Prostate gland (tissue), 2 donors: ENCODE measurements at places on chromosomes 12 and 14.

DNA sequence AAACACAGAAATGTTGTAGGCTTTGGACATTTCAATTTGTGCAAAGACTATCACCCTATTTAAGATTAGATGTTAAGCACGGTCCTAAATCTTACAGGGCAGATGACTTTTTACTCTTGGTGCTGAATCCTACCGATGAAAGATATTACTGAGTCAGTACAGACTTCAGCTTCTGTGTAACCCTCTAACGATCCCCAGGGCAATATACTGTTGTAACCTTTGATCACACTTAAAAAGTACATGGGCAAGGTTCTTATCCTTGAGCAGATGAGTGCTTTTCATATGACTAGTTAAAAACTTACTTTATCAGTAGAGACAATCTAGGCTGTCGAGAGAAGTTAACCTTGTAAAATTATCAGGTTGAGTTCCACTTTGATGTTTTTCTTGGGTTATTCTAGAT is 22.5 kb downstream of the PDE3A start:
- H3K4me3 ChIP-seq: no peak overlapping the region
- H3K4me1 ChIP-seq: no peaks in the 10 kb centered on the region
- H3K36me3 ChIP-seq: no peaks in the 10 kb centered on the region
- no peak overlapping the region for H3K27ac ChIP-seq
- no peak for DNase-seq

DNA sequence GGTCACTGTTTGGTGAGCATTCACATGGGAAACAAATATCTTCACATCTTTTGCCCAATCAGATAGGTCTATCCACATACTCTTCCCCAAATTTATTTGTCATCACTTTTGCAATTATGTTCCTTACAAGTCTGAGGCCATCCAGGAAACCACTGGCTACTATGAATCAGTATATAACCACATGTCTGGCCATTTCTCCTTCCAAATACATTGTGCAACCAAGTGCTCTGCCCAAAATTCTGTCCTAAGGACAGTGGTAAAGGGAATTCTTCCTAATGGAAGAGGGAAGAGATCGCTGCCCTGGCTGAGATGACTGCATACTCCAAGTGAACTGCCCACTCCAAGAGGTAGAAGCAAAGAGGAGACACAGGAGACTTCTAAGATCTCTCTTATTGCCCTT is 148.9 kb upstream of the MAX start:
- H3K27me3 ChIP-seq: no peaks in the 10 kb centered on the region
- DNase-seq: no peak
- no peak overlapping the region for H3K27ac ChIP-seq
- no peak overlapping the region for H3K4me3 ChIP-seq
- no peaks in the 10 kb centered on the region for H3K4me1 ChIP-seq

GRCh38 chr14:37124614-37125013 is 47.8 kb downstream of the SLC25A21 start:
- no peak overlapping the region for H3K27ac ChIP-seq
- DNase-seq: no peak
- H3K4me3 ChIP-seq: no peak overlapping the region
- H3K4me1 ChIP-seq: no peaks in the 10 kb centered on the region

- H3K4me3 ChIP-seq: no peak overlapping the region
- no peak for DNase-seq
- H3K36me3 ChIP-seq: no peaks in the 10 kb centered on the region
- no peaks in the 10 kb centered on the region for H3K4me1 ChIP-seq
- no peak overlapping the region for H3K27ac ChIP-seq
- peaks cover 2% of the 10 kb centered on the region for H3K27me3 ChIP-seq
These were observed 20.5 kb upstream of the FBRSL1 start for GRCh38 chr12:132469423-132469822.

GRCh38 chr14:77324289-77324688 is 3.5 kb downstream of the GSTZ1 start:
- no peak for DNase-seq
- H3K27ac ChIP-seq: no peak overlapping the region
- H3K4me3 ChIP-seq: no peak overlapping the region
- no peaks in the 10 kb centered on the region for H3K36me3 ChIP-seq
- H3K27me3 ChIP-seq: no peaks in the 10 kb centered on the region

DNA sequence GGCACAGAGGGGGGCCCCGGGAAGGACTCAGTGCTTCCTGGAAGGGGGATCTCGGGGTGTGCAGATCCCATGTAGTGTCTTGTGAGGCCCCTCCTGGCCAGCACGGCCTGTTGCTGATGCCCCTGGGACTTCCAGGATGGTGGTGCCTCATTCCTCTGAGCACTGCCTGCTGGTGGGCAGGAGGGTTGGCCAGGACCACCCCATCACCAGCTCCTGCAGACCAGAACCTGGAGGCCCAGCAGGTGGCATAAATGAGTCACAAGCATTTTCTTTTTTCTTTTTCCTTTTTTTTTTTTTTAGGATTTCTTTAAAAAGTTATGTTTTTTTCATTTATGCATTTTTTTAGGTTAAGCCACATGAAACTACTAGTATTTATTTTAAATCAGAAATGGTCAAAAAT is 8.0 kb downstream of the MMP17 start:
- H3K4me3 ChIP-seq: no peak overlapping the region
- no peak overlapping the region for H3K27ac ChIP-seq
- no peaks in the 10 kb centered on the region for H3K36me3 ChIP-seq

DNA sequence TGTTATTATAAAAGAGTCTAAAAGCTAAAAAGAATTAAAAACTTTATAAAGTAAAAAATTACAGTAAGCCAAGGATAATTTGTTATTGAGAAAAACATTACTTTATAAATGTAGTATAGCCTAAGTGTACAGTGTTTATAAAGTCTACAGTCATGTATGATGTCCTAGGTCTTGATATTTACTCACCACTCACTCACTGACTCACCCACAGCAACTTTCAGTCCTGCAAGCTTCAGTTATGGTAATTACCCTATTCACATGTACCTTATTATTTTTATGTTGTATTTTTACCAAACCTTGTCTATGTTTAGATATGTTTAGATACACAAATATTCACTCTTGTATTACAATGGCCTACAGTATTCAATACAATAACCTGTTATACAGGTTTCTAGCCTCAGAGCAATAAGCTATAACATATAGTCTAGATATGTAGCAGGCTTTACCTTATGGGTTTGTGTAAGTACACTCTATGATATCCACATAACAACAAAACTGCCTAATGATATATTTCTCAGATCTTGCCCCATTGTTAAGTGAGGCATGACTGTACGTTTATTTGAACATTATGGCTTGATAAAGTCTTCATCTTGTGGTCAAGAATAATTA is 113.7 kb upstream of the KITLG start:
- no peaks in the 10 kb centered on the region for H3K36me3 ChIP-seq
- H3K4me1 ChIP-seq: no peaks in the 10 kb centered on the region
- no peak overlapping the region for H3K4me3 ChIP-seq
- no peak for DNase-seq
- no peaks in the 10 kb centered on the region for H3K27me3 ChIP-seq

- no peaks in the 10 kb centered on the region for H3K36me3 ChIP-seq
- H3K27me3 ChIP-seq: no peaks in the 10 kb centered on the region
- DNase-seq: no peak
- H3K4me3 ChIP-seq: no peak overlapping the region
- no peaks in the 10 kb centered on the region for H3K4me1 ChIP-seq
These were observed 24.5 kb downstream of the SAMD4A start for GRCh38 chr14:54591461-54591860.

GRCh38 chr12:29578731-29579130 is 81.2 kb upstream of the OVCH1 start:
- H3K36me3 ChIP-seq: no peaks in the 10 kb centered on the region
- H3K4me1 ChIP-seq: peaks cover 10% of the 10 kb centered on the region
- no peak overlapping the region for H3K4me3 ChIP-seq
- no peak for DNase-seq
- H3K27ac ChIP-seq: no peak overlapping the region

- no peaks in the 10 kb centered on the region for H3K4me1 ChIP-seq
- no peaks in the 10 kb centered on the region for H3K36me3 ChIP-seq
- no peak overlapping the region for H3K4me3 ChIP-seq
- no peak for DNase-seq
- no peak overlapping the region for H3K27ac ChIP-seq
These were observed 418.9 kb downstream of the ZFP36L1 start for GRCh38 chr14:68373847-68374444.
